NK-92 treated with Interleukin-12 subunit alpha and Interleukin-12 subunit beta, amount 100 ng/mL, for 24 hours (cell line): ENCODE measurements at places on chromosomes 7 and 10.

GRCh38 chr10:46558392-46559185 lies 2.1 kb upstream of the GPRIN2 start:
- DNase-seq = no peak

DNA sequence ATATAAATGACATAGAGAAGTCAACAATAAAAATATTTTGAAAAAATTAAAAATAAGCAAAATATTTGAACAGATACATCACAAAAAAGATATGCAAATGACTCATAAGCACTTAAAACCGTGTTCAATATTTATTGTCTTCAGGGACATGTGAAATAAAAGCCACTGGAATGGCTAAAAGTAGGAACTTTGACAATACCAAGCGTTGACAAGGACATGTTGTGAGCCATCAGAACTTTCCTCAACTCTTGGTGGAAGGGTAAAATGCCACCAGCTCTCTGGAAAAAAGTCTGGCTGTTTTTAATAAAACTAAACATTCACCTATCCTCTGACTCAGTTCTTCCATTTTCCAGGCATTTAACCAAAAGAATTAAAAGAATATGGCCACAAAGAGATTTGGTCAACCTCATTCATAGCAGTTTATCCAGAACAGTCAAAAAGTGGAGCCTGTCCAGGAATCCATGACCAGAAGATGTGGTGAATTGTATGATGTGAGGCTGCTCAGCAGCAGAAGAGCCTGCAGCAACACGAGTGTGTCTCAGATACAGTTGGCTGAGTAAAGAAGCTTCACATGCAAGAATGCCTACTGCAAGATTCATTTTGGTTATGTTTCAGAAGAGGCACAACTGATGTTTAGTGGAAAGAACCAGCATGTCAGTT lies 7.1 kb upstream of the KLF6 start:
- no peak for DNase-seq

GRCh38 chr7:97871659-97872024 lies 566 bp downstream of the ASNS start:
- DNase-seq = no peak

DNA sequence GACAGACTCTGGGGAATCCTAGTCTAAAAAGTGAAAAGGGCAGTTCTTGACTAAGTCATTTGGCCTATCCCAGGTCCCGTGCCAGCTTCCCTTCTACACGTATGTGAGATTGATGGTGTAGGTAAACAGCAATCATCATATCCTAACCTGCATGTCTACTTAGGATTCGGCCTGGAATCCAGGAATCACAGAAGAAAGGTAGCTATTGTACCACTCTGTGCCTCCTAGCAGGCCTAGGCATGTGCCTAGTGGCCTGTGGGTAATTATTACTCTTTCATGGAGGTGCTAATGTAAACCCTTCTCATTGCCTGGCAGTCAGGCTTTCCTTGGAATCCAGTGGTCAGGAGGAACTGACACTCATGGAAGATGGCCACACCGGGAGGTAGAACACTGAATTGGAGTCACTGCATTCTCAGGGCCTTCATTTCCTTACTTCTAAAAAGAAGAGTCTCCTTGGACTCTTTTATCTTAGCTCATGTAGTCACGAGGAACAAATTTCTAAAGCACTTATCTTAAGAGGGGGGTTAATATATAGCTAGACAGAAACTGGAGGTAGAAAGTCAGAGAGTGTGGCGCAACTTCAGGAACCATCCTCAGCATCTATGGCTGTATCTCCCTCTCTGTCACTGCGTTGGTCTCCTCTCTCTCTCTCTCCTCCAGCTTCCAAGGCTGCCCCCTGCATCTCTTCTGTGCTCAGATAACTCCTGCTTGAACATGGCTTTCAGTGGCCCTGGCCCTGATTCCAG lies 122.5 kb downstream of the C1GALT1 start:
- no peak for DNase-seq

DNA sequence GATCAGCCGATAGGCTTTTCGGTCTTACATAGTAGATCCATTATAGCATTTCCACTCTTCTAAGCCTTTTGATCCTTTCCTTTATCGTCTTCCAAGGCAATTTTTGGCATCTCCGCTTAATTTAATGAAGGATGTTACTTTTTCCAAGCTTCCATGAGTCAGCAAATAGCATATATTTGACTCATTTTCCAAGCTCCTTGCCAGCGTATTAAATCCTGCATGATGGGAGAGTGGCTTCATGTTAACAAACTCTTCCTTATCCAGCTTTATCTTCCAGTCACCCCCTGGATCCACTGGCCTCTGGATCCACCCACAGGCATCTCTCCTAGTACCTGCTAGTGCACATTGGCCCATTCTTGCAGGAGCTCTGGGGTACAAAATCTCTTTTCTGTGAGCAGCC lies 13.0 kb downstream of the OR9A2 start:
- no peak for DNase-seq

- no peak for DNase-seq
These were observed 197.2 kb downstream of the CRPPA start for GRCh38 chr7:16223963-16224707.

DNA sequence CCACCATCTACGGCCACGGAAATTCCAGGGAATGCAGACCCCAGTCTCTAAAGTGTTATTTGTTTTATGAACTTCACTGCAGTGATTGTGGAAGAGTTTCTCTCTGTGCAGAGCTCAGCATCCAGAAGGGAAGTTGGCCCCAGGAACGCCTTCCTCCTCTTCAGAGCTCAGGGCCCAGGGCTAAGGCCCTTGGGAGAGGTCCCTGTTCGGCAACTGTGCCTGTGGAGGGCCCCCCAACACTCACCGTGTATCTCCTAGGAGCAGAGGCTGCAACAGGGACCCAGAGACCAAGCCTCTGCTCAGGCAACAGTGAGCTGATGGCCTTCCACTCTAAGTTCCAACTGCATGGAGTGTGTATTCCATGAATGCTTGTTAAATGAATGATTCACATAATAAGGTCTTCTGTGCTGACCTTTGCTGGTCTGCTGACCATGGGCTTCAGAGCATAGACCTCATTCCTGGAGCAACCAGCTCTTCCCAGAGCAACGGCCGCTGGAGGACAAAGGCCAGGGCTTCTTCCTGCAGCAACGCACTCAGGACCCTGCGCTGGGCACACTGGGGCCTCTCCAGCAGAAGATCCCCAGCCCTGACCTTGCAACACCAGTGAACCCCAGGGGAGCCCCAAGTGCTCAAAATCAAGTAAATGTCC lies 7.7 kb downstream of the DIP2C start:
- no peak for DNase-seq

DNA sequence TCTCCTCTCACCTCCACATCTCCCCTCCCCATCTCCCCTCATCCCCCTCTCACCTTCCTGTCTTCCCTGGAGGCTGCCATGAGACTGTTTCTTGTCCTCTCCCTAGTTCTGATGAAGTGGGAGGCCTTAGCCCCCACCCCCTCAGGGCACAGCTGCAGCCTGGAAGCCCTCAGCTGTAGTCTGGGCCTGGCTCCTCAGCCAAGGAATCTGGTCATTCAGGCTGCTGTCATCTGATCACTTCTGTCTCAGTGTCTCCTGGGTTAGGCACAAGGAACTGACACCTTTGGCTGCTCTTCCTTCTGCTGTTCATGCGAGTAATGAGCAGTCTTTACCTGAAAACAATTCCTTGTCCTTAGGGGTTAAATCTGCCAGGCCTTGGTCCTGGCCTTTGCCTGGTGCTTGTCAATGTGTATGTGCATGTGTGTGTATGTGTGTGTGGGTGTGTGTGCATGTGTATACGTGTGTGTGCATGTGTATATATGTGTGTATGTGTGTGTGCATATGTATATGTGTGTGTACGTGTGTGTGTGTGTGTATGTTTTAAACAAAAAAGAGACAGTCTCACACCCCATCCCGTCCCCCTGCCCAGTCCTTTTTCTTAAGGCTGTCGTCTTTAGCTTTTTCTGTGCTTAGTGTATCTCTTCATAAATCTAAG lies 153.5 kb upstream of the TMEM72 start:
- no peak for DNase-seq

- no peak for DNase-seq
These were observed 125.3 kb downstream of the DYNC1I1 start for GRCh38 chr7:95897557-95898251.

DNA sequence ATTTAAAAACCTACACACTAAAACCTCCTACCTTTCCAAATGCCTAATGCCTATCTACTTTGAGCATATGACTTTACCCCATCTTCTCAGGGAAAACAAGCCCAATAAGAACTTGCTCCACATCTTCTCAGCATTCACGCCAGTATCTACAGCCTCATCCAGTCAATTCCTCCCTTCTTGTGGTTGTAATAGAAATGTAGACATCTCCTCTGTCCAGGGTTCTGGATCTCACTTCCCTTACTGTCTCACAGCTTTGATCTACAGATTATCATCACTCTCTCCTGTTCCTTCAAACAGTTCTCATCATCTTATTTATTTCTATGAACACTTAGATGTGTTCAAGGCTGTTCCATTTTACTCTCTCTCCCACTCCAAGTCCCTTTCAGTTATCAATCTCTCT lies 70.4 kb upstream of the NOBOX start:
- no peak for DNase-seq

- DNase-seq = no peak
These were observed 7.8 kb upstream of the ATOH7 start for GRCh38 chr10:68239596-68240150.

- no peak for DNase-seq
These were observed 315.8 kb upstream of the MGMT start for GRCh38 chr10:129151281-129151680.

- no peak for DNase-seq
These were observed 142.7 kb downstream of the ADARB2 start for GRCh38 chr10:1594372-1595241.
